ENCODE measurements at places on chromosomes 7 and 10. TPM values are rescaled to one million over a fixed set of nuclear protein-coding genes. Genes with fewer than 3 reads are reported as not detected.

DNA sequence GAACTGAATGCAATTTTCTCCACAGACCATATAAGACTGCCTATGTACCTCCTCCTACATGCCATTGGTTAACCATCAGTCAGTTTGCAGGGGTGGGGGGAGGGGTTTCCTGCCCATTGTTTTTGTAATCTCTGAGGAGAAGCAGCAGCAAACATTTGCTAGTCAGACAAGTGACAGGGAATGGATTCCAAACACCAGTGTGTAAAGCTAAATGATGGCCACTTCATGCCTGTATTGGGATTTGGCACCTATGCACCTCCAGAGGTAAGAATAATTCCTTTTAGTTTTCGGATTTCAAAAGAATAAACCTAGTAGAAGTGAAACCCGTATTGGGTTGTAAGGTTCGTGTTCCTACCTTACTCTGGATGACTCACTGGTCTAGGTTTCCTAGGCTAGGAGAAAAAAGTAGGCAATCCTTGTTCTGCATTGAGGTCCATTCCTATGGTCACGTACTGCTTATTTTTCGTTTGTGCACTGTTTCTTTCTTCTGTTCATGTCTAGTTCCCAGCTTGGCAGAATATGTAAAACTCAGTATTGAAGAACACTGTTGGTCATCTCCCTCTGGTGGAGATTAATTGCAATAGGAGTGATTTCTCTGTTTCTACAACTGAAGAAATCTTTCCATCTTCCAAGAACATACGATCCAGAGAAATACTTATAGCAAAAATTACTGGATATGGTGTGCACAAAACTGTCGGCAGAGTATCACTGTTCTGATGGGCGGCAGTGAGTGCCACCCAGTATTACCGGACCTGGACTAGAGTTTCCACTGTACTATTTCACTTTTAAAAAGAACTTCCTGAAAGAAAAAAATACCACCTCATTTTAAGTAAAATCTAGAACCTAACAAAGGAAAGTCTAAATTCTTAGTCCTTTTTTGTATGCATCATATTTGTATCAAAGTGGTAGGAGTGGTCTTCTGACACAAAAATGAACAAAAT lies at the start of gene AKR1C3:
Gene AKR1C3, plus strand, starts transcription at position 150 of the 941 bp plus-strand sequence. Its CDS starts 31 bp downstream, at position 181.
- DNase-seq: peak; percentile 42

DNA sequence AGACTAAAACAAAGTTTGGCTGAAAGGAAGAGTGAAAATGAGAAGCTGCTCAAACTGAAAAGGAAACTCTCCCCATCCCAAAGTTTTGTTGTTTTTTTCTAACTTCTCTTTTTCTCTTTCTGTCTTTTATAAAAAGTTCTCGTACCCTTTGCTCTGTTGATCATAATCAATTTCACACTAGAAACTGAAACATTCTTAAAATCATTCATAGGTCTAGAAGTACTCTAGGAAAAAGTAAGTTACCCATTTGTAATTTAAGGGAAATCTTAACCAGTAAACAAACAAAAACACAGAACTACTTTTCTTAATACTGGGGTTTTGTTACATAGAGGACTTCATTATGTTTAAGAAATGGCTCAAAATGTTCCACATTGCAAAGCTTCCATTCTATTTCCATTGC lies 339.8 kb downstream of the SEMA3D start:
- no peak for DNase-seq

GRCh38 chr10:72449941-72450441 lies 95.3 kb upstream of the DNAJB12 start:
- no peak for DNase-seq

- DNase-seq: no peak
These were observed 49.7 kb downstream of the CDK1 start for GRCh38 chr10:60827791-60828488.

DNA sequence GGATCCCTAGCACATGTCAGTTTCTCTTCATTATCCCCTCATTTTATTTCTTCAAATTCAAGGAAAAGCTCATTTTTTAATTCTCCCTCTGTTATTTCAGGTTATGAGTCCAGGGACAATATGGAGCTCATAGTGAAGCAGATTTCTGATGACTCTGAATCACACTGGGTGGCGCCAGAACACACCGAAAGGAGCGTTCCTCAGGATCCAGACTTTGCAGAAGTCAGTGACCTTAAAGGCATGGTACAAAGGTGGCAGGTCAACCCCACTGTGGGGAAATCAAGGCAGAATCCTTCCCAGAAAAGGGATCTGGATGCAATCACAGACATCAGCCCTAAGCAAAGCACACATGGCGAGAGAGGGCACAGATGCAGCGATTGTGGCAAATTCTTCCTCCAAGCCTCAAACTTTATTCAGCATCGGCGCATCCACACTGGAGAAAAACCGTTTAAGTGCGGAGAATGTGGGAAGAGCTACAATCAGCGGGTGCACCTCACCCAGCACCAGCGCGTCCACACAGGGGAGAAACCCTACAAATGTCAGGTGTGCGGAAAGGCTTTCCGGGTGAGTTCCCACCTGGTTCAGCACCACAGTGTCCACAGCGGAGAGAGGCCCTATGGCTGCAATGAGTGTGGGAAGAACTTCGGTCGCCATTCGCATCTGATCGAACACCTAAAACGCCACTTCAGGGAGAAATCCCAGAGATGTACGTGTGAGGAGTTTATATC lies 21.4 kb downstream of the ZKSCAN5 start:
- DNase-seq: no peak

DNA sequence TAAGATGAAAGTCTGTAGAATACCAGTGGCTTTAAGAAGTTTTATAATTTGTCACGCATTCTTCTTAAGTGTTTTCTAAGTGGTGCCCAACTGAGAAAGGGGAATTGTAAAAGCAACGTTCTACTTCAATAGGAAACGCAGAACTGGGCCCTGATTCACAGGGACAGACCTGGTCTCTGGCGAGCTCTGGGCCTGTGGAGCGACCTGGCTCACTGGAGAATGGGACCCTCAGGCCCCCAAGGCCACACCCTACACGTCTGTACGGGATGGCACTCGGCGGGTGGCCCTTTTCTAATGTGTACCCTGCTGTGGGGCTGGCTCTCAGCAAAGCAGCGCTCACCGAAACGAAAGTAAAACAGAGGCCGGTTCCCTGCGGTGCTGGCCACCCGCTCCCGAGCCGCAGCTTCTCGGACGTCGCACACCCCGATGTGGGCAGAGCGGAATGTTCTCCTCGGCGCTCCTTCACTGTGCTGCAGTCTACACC lies 205.0 kb downstream of the DIP2C start:
- DNase-seq: no peak

DNA sequence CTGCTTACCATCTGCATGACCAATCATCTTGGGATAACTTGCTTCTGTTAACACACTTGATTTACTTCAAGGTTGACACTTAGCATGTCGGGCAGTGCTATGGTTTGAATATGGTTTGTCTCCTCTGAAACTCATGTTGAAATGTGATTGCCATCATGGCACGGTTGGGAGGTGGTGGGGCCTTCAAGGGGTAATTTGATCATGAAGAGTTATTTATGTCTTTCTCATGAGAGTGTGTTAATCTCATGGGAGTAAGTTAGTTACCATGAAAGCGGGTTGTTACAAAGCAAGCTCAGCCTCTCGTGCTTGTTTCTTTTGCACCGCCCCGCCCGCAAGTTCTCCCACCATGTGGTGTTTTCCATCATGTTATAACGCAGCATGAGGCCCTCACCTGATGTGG lies 163.6 kb downstream of the DOCK4 start:
- DNase-seq: no peak

The HDAC9 gene
- polyA plus RNA-seq: 44.2 TPM

DNA sequence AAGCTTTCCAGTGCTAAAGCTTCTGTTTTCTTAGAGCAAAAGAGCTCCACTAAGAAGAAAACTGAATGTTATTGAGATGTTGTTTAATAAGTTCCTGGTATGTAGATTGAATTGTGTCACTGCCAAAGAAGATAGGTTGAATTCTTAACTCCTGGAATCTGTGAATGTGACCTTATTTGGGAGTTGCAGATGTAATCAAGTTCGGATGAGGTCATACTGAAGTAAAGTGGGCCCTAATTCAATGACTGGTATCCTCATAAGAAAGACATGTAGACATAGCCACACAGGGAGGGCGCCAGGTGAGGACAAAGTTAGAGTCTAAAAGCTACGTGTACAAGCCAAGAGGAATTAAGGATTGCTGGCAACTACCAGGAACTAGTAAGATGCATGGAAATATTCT lies 732.1 kb upstream of the C7orf33 start:
- DNase-seq: no peak

DNA sequence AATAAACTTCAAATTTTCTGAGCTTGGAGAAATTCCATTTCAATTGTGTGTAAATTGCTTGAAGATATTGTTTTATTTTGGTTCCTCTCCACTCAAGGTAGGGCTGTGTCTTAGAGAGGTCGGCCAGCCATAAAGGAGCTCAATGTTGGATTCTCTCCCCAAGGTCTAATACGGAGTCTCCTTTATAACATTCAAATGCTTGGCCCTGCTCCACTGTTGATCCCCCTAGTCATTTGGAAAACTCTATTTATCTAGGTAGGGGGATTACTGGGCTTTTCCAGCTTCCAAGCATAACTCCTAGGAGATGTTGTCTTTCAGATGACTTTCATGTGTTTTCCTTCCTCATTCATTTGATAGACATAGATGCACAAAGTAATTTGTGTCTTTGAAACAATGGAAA lies 170.9 kb downstream of the LRMDA start:
- no peak for DNase-seq

The GOT1 gene
- polyA plus RNA-seq: 2.6 TPM

The OR2A42 gene
- not detected for polyA plus RNA-seq

DNA sequence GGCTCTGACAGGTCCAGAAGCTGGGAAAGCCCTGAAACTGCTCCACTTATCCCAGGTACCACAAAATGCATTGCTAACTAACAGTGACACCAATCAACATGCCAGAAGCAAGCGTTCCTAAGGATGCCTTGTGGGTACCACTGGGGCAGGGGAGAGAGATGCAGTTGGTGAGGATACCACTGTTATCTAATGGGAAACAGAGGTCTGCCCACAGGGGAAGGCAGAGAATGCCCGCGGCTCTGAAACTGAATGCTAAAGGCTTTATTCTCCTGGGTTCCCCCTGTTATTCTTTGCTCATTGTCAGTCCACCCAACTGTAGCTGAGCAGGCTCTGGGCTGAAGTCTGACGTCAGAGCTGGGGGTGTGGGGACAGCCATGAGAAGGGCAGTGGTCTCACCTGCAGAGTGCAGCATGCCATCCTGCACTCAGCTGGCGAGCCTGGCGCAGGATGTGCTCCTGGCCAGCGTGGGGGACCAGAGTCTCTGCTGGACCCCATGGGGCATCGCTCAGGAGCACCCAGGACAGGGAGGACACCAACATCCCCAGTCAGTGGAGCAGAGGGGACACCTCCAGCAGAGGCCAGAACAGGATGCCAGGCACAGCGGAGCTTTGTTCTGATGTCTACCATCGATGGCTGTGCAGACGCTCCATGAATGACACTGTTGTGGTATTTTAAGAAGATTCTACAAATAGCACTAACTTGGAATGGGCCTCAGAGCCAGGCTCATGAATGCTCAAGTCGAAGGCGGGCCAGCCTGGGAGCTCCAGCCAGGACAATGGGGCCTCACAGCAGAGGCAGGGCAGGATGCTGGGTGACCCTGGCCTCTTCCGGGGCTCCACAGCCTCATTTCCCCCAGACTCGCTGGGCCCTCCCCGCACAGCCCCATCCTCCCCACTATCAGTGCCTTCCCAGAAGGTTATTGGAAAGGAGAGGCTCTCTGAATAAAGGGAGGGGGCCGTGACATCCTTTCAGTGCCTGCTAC lies 95.8 kb downstream of the ARHGAP22 start:
- no peak for DNase-seq

- no peak for DNase-seq
These were observed 31.7 kb downstream of the POLR1F start for GRCh38 chr7:19677180-19677579.

DNA sequence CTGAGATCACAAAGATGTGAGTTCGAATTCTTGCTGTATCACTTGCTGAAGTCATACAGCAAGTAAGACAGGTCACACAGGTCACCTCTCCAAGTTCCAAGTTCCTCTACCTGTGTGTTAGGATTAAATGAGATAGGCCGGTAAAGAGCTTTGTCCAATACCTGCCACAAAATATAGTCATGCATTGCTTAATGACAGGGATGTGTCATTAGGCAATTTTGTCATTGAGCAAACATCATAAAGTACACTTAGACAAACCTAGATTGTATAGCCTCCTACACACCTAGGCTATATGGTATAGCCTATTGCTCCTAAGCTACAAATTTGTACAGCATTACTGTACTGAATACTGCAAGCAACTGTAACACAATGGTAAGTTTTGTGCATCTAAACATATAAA lies 469.4 kb downstream of the KCNMA1 start:
- DNase-seq: no peak

The OR6V1 gene
- not detected for polyA plus RNA-seq

The LRRTM3 gene
- not detected for polyA plus RNA-seq

The TRIM50 gene
- polyA plus RNA-seq: not detected

The TCERG1L gene
- polyA plus RNA-seq: not detected

DNA sequence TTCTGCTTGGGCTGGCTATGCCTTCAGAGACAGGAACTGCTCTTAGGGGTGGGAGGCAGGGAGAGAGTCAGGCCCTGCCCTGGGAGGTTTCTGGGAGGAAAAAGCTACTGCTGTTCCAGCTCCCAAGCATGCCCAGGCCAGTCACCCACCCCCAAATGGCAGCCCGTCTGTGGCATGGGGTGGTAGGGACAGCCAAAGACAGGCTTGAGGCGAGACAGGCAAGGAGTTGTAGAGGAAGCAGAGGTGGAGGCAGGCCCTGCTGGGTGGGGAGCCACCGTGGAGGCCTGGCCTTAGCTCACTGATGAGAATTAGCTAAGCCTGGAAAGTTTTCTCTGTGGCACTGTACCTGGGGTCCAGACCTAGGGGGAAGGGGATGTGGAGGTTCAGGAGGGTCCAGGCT lies 6.6 kb upstream of the SAMD8 start:
- no peak for DNase-seq

GRCh38 chr7:14691597-14692203 lies 210.9 kb downstream of the DGKB start:
- no peak for DNase-seq

DNA sequence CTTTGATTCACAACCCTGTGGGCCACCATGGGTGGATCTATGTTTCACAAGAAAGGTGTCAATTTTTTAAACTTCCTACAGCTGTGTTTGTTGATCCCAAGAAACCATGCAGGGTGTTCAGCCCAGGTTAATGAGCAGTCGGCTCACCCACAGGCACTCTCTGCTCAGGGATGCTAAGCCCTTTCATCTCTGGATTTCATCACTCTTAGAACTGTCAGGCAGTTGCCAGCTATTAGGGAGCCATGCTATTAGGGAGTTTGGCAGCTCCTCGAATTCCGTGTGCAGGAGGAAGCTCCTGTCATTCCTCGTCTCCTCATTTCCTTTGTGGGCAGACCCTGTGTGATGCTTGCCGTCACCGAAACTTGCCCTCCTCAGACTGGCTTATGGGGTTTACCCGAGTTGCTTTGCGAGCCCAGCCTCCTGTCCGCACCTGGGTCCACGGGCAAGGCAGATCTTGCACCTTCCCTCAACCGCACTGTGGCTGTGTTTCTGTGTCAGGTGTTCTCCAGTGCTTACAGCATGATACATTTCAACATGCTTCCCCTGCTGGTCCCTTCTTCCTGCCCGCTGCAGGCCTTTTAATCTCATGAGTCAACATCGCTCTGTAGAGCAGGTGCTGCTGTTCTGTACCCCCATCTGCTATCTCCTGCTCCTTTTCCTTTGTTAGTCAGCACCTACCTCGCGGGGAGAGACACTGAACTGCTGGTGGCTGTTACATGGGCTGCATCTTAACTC lies 509.8 kb downstream of the SUGCT start:
- DNase-seq: no peak

- DNase-seq: peak; percentile 33
These were observed 127.9 kb downstream of the ARID5B start for GRCh38 chr10:62029401-62029800.

The PTF1A gene
- polyA plus RNA-seq: not detected

GRCh38 chr7:116355424-116355765 lies 144.1 kb upstream of the CAV2 start:
- DNase-seq: no peak

The LRRD1 gene
- not detected for polyA plus RNA-seq

All from CD14-positive monocyte (primary cell).